ENCODE measurements at places on chromosomes 5 and 9. TPM values are rescaled to one million over a fixed set of nuclear protein-coding genes. Genes with fewer than 3 reads are reported as not detected.
A peak's percentile ranks its signal among the peaks of the same experiment; 100 is the strongest.

DNA sequence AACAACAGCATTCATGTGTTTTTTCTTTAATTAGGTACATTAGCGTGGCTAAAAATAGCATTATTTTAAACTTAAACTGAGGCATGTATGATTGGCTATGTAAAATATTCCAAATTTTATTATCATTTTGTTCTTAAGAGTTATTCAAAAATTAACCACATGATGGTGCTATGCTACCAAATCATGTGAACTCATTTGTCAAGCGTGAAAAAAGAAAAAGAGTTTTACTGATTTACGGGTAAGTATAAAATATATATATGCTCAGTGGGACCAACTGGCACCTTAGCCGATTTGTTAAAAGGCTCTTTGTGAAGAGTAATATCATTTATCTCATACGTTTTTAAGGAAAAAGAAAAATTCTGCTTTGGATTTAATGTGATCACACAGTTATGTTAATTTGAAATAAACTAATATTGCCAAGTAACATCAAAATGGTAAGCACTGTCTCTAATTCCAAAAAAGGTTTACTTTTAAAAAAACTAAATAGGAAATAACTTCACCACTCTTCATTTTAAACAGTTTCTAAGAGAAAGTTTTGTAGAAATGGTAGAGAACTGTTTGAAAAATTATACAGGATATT, 1042.3 kb downstream of the CDH12 start:
- peak; percentile 17 for DNase-seq

AJM1 gene
- polyA plus RNA-seq: 1.1 TPM

NR2F1 gene
- 176 TPM for polyA plus RNA-seq

DNA sequence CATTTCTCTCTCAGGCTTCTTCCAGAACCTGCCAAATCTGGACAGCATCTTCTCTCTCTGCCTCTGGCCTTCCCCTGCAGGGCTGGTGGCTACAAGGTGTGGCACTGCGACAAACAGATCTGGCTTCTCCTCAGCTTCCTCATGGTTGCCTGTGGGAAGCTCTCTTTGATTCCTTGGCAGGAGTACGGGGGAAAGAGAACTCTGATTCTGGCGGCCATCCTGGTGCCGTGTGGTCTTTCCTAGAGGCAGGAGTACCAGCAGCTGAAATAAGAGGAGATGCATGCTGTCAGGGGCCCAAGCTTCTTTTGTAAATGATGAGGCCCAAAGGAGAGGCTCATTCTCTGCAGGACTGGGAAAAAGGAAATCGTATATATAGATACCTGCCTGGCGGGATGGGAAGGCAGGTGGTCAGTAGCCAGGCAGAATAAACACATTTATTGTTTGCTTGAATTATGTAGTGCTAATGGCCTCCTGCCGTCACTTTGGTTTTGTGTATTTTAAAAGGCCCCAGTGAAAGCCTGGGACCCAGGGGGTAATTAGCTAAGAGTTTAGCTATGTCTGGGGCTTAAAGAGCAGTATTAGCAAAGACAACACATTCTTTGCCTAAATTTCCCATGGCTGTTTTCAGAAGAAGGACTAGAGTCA, at the start of gene CER1:
TSS of gene CER1 (minus strand) at position 343 of the 645 bp plus-strand sequence. CDS start at position 282, 61 bp downstream.
- DNase-seq: no peak

GRCh38 chr5:120320626-120321025, 143.5 kb upstream of the PRR16 start:
- no peak for DNase-seq

DNA sequence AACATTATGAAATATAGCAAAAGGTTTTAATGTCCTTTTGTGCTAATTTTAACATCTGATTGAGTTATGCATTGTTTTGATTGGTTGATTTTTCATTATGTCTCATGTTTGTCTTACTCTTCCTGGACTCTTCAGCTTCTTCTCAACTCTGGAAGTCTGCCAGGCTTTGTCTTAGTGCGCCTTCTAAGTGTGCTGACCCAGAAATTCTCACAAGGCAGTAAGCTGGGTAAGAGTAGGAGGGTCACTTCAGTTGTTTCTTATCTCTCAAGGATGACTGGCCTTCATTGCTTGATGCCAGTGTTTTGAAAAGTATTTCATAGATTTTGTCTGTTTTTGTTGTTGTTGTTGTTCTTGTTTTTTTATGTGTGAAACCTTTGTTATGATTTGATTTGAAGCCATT, 59.2 kb downstream of the RIC1 start:
- no peak for DNase-seq

- no peak for DNase-seq
Measured at GRCh38 chr5:58012801-58013315, 447.0 kb downstream of the PLK2 start.

- no peak for DNase-seq
Measured at GRCh38 chr5:1012900-1013237, 4.3 kb downstream of the NKD2 start.

OLFML2A gene
- 27.9 TPM for polyA plus RNA-seq

DNA sequence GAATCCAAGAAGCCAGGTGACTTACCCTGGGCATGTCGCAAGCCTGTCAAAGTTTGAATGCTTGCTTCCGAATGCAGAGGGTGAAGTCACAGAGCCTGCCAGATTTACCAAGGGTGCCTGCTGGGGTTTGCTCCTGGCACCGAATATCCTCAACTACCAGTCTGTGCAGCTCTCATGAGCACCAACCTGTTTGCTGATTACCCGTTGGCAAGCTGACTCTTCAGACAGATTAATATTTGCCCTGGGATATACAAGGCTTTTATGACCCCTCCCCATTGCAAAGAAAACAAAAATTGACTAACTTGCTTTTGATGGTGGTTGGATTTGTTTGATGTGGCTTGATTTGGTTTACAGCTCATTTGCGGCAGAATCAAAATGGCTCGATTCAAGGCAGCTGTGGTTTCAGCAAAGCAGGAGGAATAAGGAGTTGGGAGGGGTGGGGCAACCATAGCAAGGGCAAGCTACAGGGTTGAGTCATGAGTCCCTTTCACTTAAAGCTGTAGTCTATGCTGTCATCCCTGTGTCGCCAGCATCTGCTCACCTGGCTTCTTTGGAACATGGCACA, 82.3 kb upstream of the AGXT2 start:
- no peak for DNase-seq

- no peak for DNase-seq
Measured at GRCh38 chr5:124702525-124702924, 43.9 kb downstream of the ZNF608 start.

GRCh38 chr5:120655828-120656435, 191.8 kb downstream of the PRR16 start:
- DNase-seq: peak; percentile 5

ECSCR gene
- polyA plus RNA-seq: 76.8 TPM

WDR31 gene
- 4.9 TPM for polyA plus RNA-seq

DNA sequence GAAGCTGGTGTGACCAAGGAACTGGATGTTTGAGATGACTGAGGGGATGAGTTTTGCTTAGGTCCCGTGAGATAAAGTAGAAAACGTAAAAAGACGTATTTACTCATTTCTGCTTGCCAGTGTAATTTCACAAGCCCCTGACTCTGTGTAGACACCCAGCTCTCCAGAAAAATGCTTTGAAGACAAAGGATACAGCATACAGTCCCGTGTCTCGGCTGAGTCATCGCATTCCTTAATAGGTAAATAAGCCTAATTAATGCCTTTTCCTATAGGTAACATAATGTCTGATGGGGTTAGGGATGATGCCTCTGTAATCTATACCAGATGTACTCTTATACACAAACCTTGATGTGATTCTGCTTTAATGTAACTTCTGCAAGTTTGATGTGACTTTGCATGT, 20.2 kb downstream of the S100Z start:
- no peak for DNase-seq

- DNase-seq: no peak
Measured at GRCh38 chr9:82281066-82281465, 292.5 kb downstream of the SPATA31D1 start.

DNA sequence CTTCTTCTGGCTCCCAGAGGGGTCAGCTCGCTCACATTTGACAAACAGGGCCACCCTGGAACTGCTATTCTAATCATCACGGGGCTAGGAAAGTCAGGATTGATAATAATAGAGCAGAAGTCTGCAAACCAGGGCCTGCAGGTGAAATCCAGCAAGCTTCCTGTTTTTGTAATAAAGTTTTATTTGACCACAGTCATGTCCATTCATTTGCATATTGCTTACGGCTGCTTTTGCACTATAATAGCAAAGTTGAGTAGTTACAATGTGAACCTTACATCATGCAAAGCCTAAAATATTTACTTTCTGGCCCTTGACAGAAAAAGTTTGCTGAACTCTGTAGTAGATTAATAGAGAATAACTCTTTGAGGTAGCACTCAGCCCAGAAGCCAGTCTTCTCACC, 63.2 kb upstream of the CTXN3 start:
- no peak for DNase-seq
